ENCODE measurements at places on chromosomes 11 and 22.

- DNase-seq = peak; percentile 31
Observed at GRCh38 chr11:34356913-34357700, 703 bp downstream of the ABTB2 start.

DNA sequence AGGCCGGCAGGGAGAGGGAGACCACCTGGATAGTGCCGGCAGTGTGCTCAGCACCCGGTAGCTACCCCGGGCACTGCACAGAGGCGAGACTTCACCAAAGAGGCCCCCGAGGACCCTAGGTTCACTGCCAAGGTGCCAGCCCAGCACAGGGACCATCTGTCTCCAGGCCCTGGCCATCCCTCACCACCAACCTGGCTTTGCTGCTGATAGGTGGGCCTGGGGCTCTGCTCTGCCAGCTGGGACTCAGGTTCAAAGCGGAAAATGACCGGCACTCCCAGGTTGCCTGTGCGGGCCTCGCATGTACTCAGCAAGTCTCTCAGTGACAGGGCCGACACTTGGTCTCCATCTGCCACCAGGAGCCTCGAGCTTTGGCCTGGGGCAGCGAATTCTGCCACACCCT, 812.2 kb downstream of the BRD1 start:
- no peak for DNase-seq

- no peak for DNase-seq
Observed at GRCh38 chr22:27761665-27762064, 39.9 kb downstream of the MN1 start.

- DNase-seq = no peak
Observed at GRCh38 chr11:110134110-110134509, 40.9 kb downstream of the ZC3H12C start.

DNA sequence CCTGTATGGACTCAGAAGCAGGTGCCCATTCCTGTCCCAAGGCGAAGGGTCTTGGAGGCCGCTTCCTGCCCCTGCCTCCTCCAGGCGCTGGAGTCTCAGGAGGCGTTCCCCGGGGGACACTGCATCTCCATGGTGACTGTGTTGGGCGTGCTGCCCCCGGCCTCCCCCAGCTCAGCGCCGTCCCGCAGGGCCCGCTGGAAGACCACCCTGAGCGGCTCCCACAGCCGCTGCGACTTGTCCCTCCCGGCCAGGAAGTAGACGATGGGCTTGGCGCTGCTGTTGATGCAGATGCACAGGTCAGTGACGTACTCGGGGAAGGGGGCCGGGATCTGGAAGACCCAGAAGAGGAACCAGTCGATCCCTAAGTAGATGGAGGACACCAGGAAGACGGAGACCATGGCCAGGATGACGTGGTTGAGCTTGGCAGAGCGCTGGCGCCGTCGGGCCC, 7.8 kb downstream of the MRGPRF start:
- no peak for DNase-seq

GRCh38 chr11:73194593-73194992, 23.5 kb upstream of the P2RY2 start:
- no peak for DNase-seq

DNA sequence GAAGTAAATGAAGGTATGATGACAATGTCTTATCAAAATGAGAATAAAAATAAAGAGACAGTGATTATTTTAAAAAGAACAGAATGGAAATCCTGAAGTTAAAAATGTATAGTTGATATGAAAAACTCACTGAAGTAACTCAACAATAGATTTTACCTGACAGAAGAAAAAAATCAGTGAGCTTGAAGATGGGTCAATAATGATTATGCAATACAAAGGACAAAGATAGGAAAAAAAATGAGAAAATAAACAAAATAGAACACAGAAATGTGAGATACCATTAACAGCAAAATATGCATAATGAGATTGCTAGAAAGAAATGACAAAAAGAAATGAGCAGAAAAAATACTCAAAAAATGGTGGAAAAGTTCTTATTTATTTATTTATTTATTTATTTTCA, 19.1 kb upstream of the APLNR start:
- DNase-seq = no peak

GRCh38 chr22:17121233-17122195, at the start of gene TMEM121B:
TSS of gene TMEM121B (minus strand) at chr22:17121360. CDS start at chr22:17121127, 233 bp downstream.
- DNase-seq = no peak

GRCh38 chr11:112784323-112785073, 176.7 kb upstream of the NCAM1 start:
- DNase-seq = no peak

- DNase-seq = no peak
Observed at GRCh38 chr22:38861170-38861876, 10.7 kb downstream of the CBX6 start.

- DNase-seq = no peak
Observed at GRCh38 chr11:59008947-59009346, 69.7 kb downstream of the GLYATL1 start.

DNA sequence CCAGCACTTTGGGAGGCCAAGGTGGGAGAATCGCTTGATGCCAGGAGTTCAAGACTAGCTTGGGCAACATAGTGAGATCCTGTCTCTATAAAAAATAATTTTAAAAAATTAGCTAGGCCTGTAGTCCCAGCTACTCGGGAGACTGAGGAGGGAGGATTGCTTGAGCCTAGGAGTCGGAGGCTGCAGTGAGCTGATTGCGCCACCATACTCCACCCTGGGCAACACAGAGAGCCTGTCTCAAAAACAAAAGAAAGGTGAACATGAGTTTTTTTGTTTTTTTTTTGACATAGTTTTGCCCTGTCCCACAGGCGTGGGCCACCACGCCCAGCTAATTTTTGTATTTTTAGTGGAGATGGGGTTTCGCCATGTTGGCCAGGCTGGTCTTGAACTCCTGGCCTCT, 17.6 kb downstream of the MED15 start:
- DNase-seq = no peak

- no peak for DNase-seq
Observed at GRCh38 chr11:73804712-73805111, 17.0 kb downstream of the MRPL48 start.

DNA sequence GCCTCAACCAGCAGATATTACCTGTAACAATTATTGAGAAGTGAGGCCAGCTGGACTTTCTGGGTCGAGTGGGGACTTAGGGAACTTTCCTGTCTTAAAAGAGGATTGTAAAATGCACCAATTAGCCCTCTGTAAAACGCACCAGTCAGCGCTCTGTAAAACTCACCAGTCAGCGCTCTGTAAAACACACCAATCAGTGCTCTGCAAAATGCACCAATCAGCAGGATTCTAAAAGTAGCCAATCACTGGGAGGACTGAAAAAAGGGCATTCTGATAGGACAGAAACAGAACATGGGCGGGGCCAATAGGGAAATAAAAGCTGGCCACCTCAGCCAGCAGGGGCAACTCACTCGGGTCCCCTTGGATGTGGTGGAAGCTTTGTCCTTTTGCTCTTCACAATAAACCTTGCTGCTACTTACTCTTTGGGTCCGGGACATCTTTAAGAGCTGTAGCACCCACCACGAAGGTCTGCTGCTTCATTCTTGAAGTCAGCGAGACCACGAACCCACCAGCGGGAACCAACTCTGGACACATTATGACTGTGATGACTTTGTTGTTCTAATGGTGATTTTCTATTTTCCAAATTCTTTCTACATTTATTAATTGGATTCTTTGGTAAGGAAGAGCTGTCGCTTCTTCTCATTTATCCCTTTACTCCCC, 40.2 kb upstream of the FGF3 start:
- no peak for DNase-seq

DNA sequence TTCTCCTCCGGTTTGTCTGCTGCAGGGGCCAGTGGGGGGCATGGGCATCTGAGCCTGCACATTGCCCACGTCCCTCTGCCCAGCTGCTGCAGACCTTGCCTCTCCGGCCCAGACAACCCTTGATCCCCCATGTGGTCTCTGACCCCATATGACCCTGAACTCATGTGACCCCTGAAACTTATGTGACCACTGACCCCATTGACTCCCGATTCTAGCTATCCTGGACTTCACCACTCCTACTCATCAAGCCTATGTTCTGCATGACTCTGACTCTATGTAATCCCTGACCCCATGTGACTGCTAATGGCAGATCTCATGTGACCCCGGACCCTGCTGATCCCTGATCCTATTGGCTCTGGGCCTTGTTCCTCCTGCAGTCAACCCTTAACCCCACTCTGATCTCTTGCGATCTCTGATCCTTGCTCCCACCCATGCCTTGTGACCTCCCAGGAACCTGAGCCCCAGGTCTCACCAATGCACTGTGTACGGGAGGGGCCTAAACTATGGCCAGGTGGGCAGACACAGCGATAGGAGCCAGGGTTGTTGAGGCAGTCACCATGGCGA, 5.7 kb downstream of the LTBP3 start:
- DNase-seq = no peak

- DNase-seq = peak; percentile 71
Observed at GRCh38 chr22:30390974-30391691, 3.9 kb upstream of the RNF215 start.

GRCh38 chr11:69889400-69890318, 70.4 kb upstream of the FGF3 start:
- no peak for DNase-seq

DNA sequence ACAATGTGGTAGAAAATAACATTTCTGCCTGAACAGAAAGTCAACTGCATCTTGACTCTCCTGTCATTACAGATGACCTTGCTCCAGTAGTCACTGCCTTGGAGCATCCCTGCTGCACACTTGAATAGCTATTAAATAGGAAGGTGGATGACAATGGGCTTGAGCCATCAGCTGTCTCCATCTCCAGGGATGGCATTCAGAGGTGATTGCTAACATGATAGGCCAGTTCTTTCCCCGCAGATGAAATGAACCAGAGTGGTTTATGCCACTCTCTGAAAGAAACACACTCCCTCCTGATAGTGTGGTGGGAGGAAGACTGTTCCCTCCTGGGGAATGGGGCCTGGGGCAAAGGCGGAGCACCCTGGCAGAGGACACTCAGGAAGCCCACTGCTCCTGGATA, 57.1 kb upstream of the OLFML1 start:
- no peak for DNase-seq

DNA sequence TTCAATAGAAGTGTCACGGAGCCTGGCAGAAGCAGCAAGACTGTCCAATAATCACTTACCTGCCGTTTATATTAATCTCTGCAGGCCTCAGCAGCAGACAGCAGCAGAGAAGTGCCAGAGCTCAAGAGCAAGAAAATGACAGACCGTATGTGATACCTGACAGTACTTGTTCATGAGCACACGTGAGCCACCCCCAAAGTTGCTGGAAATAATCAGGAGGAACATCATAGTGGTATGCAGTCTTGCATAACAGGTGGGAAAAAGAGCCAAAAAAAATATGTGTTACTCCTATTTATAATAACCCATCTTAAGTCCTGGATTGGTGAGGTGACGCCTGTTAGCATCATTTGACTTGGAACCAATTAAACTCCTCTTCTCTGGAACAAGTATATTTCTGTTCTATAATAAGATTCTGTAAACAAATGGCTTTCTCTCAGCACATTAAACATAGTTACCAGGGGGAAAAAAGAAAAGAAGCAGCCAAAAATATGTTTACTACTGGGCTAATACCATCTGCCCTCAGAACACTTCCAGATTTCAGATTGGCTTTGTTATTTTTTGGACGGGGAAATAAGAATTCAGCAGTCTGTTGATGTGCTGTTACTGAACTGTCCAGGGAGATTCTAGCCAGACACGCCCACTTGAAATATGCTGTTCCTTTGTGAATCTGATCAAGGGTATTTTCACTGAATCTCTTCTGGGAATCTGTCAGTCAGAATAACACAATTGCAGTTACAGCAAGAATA, 7.9 kb upstream of the SLN start:
- no peak for DNase-seq

- no peak for DNase-seq
Observed at GRCh38 chr11:44248109-44248508, 61.8 kb downstream of the ALX4 start.

DNA sequence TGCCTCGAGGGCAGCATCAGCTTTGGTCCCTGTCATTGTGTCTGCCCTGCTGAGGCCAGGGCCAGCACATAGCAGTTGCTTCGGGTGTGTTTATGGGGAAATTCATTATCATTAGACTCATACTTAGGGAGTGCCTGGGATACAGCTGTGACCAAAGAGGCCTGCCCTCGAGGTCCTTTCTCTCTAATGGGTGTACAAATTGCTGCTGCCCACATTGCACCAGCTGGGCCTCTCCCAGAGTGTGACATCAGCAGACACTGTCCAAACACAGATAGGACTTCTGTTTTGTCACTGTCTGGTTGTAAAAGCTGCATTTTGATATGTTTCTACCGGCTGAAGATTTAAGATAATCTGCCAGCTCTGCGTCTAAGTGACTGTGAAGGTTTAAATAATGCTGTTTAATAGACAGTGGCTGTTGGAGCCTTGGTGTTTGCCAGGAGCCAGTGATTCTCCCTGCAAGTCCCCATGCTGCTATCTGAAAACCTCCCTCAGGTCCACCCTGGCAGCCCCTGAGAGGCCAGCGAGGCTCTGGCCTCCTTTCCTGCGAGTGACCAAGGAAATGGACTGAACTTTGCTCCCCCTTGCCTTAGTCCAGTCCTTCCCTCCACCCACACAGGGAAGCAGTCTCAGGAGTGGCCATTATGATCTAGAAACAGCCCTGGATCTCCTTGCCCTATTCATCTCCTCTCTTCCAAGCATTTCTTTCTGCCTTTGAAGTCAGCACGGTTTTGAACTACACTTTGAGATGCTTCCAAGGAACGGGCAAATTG, 505.2 kb downstream of the TBC1D22A start:
- no peak for DNase-seq

DNA sequence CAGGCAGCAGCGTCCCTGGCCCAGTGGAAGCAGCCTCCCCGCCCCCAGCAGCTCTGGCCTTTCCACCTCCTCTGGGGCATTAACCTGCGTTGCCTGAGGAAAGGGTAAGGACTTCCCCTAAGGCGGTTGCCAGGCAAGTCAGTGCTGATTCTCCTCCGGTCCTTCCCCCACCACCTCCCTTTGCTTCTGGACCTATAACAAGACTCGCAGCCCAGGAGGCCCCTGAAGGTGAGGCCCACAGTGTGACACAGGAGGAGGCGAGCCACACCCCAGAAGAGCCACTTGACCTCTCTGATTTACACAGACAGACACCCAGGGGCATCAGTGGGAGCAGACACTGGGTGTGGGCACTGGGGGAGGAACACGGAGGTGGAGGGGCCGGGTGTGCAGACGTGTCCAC, 35.4 kb downstream of the ASCL2 start:
- DNase-seq = no peak

DNA sequence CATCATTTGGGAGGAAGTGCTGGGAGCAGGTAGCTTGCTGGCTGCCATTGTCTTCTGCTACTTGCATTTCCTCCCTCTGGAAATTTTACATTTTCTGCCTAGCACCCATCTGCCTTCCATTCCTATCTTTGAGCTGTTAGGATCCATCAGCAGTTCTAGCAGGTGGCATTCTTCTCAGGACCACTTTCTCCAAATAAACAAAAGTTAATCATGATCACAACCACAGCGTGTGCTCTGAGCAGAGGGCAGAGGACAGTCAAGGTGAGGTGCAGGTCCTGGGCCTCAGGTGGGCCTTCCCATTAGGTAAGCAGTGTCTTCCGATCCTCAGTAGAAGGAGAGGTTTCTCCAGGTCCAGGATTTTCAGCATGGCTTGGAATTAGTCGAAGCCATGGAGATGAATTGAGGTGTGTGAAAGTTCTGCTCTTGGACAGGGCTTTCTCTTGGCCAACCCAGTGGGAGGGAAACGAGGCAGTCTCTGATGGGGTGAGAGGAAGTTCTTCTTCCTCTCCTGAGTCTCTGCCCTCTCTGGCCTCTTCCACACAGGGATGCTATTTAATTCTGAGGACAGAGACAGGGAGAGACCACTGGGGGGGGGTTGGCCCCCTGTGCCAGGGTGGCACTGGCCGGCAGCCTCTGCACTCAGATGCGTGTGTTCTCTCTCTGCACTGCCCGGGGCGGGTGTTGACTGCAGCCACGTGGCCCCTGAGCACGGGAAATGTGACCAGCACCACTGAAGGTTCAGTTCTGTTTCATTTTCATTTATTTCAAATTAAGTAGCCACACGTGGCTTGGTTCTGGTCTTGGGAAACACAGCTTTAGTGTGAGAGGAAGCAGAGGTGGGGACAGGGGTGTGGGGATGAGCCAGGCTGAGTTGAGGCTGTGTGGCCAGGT, 170.8 kb downstream of the TBC1D22A start:
- no peak for DNase-seq

All from stimulated activated CD4-positive, alpha-beta T cell treated with anti-CD3 and anti-CD28 coated beads, Interleukin-4, amount 100 ng/mL, for 48 hours (primary cell).